ENCODE measurements at places on chromosomes 12 and 14.

DNA sequence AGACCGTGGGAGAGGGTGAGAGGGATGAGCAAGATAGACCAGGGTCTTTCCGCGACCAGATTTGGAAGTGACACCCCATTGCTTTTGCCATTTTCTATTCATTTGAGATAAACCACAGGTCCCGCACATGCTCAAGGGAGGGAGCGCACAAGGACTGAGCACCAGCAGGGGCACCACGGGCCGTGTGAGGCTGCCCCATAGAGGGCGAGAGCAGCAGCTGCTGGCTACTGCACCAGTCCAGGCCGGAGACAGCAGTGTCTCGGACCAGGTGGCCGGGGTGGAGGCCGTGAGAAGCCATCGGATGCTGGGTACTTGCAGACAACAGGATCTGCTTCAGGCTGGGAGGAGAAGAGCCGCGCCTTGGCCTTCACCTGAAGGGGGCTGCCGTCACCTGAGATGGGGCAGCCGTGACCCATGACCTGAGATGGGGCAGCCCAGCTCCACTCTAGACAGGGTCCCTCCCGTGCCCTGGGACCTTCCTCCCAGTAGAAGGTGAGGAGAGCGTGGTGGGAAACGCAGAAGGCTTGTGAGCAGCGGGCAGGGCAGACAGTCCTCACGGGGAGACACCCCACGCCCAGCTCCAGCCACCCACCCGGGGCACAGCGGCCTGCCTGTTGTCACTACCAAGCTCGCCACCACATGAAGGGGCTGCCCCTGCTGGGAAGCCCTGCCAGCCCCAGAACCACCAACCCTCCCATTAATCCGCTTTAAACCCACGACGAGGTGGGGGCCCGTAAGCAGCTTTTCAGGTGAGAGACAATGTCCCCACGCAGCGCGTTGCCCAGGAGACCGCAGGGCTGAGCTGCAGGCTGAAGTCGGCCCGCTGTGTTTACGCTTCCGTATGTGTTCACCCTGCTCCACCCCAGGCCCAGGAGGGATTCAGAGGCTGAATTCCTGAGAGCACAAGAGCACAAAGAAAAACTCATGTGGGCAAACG is 61.7 kb upstream of the FBRSL1 start:
- DNase-seq = no peak

- DNase-seq = no peak
Measured at GRCh38 chr12:2930865-2931264, 28.3 kb upstream of the TEAD4 start.

- DNase-seq = no peak
Measured at GRCh38 chr12:111197376-111197944, 171.4 kb downstream of the PHETA1 start.

GRCh38 chr14:56580221-56580711 is 668 bp downstream of the TMEM260 start:
- DNase-seq = no peak

DNA sequence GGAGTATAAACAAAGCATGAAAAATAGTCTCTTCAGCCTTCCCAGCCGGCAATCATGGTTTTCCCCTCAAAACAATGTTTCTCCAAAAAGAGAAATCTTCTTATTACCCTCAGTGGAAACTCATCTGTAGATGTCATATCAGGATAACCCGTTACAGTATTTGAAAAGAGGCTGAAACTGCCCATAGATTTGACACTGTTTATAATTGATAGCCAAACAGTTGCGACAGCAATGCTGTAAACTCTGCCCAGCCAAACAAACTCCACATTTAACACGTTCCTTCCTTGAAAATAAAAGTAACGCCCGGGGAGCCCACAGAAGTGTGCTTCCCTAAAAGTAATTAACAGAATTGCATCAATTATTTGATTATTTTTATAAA is 201.3 kb upstream of the FOXN3 start:
- DNase-seq = no peak

- no peak for DNase-seq
Measured at GRCh38 chr12:90978117-90978770, 23.3 kb upstream of the CCER1 start.

DNA sequence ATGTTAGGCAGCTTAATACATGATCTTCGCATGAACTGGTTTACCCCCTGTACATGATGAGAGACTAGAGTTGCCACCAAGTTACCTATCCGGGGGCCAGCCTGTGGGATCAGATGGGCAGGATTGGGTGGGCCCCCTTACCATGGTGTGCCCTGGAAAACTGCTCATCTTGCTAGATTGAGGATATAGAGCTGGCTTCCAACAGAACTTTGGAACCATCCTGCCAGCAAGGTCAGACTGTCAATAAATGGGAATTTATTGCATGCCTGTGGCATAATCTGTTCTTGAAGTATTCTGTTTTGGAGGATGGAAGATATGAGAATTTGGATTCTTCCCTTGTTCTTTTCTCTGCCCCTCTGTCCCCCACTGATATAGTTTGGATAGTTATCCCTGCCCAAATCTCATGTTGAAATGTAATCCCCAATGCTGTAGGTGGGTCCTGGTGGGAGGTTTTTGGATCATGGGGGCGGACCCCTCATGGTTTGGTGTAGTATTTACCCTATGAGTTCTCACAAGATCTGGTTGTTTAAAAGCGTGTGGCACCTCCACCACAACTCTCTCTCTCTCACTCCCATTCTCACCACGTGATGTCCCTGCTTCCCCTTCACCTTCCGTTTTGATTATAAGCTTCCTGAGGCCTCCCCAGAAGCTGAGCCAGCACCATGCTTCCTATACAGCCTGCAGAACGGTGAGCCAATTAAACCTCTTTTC is 3.7 kb upstream of the TM9SF1 start:
- no peak for DNase-seq

GRCh38 chr12:77795699-77796098 is 35.0 kb upstream of the NAV3 start:
- DNase-seq = no peak

GRCh38 chr12:107493135-107493494 is 192.5 kb upstream of the PWP1 start:
- DNase-seq = no peak

- peak; percentile 54 for DNase-seq
Measured at GRCh38 chr12:54352022-54352531, 12.2 kb downstream of the GPR84 start.

- DNase-seq = no peak
Measured at GRCh38 chr12:92778525-92778924, 75.7 kb downstream of the PLEKHG7 start.

GRCh38 chr14:91223028-91223783 is 21.3 kb downstream of the GPR68 start:
- DNase-seq = peak; percentile 73

DNA sequence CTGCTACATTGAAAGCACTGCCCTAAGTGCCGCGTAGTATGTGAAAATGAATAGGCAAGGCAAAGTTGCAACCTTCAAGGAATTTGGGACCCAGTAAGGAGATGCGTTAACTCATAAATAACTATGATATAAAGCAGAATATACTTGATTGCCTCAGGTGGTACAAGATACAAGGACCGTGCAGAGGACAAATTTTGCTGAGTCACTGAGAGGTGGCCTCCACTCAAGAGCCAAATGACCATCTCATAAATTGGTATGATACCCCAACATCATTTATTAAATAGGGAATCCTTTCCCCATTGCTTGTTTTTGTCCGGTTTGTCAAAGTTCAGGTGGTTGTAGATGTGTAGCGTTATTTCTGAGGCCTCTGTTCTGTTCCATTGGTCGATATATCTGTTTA is 35.7 kb downstream of the IGF1 start:
- no peak for DNase-seq

GRCh38 chr14:90820958-90821357 is 4.7 kb upstream of the TTC7B start:
- peak; percentile 76 for DNase-seq

Data from CD4-positive, alpha-beta T cell treated with Interleukin-6 for 4 hours (primary cell).